ENCODE measurements at places on chromosomes 2 and 18. TPM values are rescaled to one million over a fixed set of nuclear protein-coding genes. Genes with fewer than 3 reads are reported as not detected.

The HJURP gene
- total RNA-seq, result 1.9 TPM

The DNAJC5G gene
- total RNA-seq, result not detected

The ADGRF3 gene
- total RNA-seq, result 0.35 TPM

The BOK gene
- 76.8 TPM for total RNA-seq

The APOB gene
- total RNA-seq, result 14.8 TPM

The ASPRV1 gene
- 1.1 TPM for total RNA-seq

The TMEM182 gene
- 4.9 TPM for total RNA-seq

The PLCD4 gene
- 0.49 TPM for total RNA-seq

The APLF gene
- total RNA-seq, result 3.5 TPM

The ABCG8 gene
- total RNA-seq, result 2.6 TPM

The MPP4 gene
- total RNA-seq, result not detected

The RAB31 gene
- total RNA-seq, result 30.3 TPM

The FAM237A gene
- not detected for total RNA-seq

The CXCR4 gene
- 61.1 TPM for total RNA-seq

The SCYGR4 gene
- not detected for total RNA-seq

The RESP18 gene
- not detected for total RNA-seq

The SKOR2 gene
- not detected for total RNA-seq

The C2orf78 gene
- total RNA-seq, result not detected

The NGEF gene
- total RNA-seq, result 12.0 TPM

The CFAP221 gene
- 5.4 TPM for total RNA-seq

The LRRC30 gene
- not detected for total RNA-seq

The MOGAT1 gene
- total RNA-seq, result 102 TPM

The EFHD1 gene
- total RNA-seq, result 6.0 TPM

The TMEM87B gene
- 36.3 TPM for total RNA-seq

The WDR75 gene
- 18.8 TPM for total RNA-seq

The RGPD6 gene
- 11.0 TPM for total RNA-seq

The IFIH1 gene
- 15.9 TPM for total RNA-seq

The LHCGR gene
- total RNA-seq, result 0.32 TPM

The DPYSL5 gene
- 0.26 TPM for total RNA-seq

The TUBB8B gene
- total RNA-seq, result not detected

The PELI1 gene
- 53.5 TPM for total RNA-seq

The C2orf80 gene
- total RNA-seq, result not detected

The DOK1 gene
- total RNA-seq, result 31.9 TPM

The AKAIN1 gene
- not detected for total RNA-seq

The CRYBA2 gene
- not detected for total RNA-seq

The SFTPB gene
- 11.5 TPM for total RNA-seq

The C2orf76 gene
- 10.3 TPM for total RNA-seq

The MATN3 gene
- 0.89 TPM for total RNA-seq

The INPP4A gene
- total RNA-seq, result 32.7 TPM

The MORN2 gene
- 21.8 TPM for total RNA-seq

The POTEI gene
- total RNA-seq, result 0.03 TPM

The ID2 gene
- total RNA-seq, result 208 TPM

The TXNDC2 gene
- not detected for total RNA-seq

The LRRTM4 gene
- 0.23 TPM for total RNA-seq

The CEP192 gene
- 22.6 TPM for total RNA-seq
